Muscle of arm (tissue), 14 donors: ENCODE measurements at places on chromosomes 16 and 17. TPM values are rescaled to one million over a fixed set of nuclear protein-coding genes. Genes with fewer than 3 reads are reported as not detected.
A peak's percentile ranks its signal among the peaks of the same experiment; 100 is the strongest.

- DNase-seq = no peak
These were observed 409.7 kb upstream of the CDH8 start for GRCh38 chr16:62445909-62446308.

DNA sequence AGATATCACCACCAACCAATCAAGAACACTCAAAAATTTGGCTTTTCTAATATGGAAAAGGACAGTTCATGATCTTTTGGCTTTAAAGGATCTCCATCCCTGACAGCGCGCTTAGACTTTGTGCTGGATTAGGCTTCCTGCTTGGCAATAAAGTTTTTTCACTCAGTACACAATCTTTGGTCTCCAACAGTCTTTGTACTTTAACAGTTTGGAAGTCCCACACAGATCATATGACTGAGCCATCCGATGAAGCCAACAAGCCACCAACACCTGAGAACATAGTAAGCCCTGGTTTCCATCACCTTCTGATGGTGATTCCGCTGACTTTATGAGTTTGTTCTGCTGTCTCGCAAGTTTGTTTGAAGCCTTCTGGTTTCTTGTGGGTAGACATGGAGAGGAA, 34.3 kb downstream of the SMURF2 start:
- DNase-seq = no peak

KRTAP4-9 gene
- polyA plus RNA-seq = not detected

DNA sequence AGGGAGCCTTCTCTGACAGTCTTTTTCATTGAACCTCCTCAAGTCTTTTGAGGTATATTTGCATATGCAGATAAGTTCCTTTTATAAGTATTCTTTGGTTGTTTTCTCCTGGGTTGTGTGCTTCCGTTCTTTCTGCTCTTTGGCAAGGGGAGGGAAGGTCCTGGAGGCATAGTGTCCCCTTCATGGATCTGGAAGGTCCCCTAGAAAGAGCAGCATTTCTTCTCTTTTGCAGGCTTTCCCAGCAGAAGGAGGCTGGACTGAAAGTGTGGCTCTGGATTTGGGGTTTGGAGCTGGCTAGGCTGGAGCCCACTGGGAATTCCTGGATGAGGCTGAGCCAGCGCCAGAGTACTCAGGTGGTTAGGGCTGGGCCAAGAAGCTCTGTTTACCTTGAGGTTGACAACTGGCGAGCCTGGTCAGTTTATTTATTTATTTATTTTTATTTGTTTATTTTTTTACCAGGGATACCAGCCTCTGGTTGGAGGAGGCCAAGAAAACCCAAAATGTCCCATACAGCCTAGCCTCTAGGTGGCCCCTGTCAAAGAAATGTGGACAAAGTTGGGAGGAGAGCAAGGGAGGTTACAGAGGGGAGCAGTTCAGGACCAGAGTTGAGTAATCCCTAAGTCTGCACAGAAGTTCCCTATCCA, 5.4 kb upstream of the TOP2A start:
- DNase-seq = no peak

DNA sequence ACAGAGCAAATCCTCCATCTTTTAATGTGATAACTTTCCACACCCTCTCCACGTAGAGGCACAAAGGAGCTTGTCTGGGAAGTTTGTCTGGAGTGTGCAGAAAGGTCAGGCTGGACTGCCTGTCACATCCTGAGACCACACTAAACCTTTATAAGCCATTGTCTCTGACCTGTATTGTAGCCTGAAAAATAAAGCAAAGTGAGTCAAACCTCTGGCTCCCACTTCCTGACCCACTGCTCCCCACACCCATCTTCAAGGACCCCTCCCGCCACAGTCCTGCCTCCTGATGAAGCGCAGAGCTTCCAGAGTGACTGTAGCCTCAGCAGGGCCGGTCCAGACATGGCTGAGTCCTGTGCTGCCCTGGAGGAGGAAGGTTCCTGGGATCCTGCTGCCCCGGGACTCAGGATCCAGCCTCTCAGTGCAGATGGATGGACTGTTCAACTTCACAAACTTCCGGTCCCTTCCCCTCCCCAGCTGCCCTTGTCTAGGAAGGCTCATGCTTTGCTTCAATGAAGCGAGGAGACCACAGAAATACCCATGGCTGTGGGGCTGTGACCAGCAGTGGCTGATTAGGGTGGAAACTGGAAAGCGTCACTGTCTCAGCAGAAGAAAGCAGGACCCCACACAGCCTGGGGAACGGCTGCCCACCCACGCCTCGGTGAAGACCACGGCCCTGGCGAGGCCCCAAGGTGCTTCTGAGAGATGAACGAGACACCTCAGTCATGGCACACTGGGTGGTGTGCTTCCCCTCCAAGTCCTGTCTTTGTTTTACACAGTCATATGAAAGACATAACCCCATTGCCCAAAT, 30.9 kb upstream of the CLEC18B start:
- DNase-seq = no peak

DNA sequence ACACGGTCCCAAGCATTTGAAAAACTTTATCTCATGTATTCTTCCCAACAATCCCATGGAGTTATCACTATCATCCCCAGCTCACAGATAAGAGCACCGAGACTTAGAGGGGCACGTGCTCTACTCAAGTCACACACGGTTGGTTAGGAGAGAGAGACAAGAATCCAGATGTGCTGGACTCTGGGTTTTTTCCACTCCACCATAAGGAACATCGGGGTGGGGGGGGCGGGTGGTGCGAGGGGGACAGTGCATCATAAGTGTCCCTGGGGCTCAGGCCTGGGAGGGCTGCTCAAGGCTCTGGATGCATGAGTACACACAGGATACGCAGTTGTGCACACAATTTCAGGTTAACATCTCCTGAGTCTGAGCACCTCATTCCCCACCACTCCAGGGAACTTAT, 7.4 kb downstream of the CDC42EP4 start:
- peak; percentile 41 for DNase-seq

- no peak for DNase-seq
These were observed 12.4 kb upstream of the GFAP start for GRCh38 chr17:44927696-44928095.

DNA sequence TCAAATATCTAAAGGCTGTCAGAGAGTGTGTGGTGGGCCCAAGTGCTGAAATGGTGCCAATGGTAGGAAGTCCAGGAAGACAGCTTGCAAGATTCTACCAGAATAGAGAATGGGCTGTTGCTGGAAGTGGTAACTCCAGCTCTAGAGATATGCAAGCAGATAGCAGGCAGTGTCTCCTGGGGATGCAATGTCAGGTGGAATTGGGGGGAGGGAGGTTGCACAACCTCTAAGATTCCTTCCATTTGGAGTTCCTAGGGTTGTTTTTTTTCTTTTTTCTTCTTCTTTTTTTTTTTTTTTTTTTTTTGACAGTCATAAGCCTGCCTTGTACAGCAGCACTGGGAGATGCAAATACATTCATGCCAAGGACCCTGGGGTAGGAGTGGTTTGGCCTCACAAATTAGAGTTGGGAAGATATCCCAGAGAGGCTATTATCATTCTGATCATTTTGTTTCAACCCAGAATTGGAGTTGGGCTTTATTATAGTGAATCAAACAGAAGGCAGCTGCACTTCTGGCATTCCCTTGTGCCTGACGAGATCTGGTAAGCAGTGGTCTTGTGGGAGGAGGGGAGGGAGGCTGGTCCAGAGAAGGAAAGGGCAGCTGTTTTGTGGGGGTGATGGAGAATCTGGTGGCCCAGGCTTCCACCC, 51.1 kb downstream of the SLC6A2 start:
- DNase-seq = no peak

DNA sequence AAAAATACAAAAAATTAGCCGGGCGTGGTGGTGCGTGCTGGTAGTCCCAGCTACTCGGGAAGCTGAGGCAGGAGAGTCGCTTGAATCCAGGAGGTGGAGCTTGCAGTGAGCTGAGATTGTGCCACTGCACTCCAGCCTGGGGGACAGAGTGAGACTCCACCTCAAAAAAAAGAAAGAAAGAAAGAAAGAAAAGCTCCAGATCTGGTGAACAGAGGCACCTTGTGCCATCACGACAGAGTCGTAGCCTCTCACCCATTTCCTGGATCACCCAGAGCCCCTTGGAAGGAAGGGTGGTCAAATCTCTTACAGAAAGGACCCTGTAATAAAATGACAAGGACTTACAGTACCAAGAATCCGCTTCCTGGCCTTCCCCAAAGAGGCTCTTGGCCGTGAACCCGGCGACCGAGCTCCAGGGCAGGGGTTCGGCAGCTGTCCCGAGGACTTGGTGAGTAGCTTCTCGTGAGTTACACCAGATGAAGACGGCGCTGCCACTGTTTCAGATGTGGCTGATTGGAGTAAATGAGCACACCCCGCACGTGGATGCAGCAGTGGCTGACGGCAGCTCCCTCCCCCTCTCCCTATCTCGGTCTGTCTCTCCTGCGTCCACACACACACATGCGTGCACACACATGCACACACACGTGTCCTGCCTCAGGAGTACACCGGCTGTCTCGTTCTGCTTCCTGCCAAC, 13.5 kb downstream of the LGALS3BP start:
- no peak for DNase-seq

GRCh38 chr16:51151435-51151960, 428 bp upstream of the SALL1 start:
- no peak for DNase-seq
